GM13976 (cell line): ENCODE measurements at places on chromosomes 12 and 14.

DNA sequence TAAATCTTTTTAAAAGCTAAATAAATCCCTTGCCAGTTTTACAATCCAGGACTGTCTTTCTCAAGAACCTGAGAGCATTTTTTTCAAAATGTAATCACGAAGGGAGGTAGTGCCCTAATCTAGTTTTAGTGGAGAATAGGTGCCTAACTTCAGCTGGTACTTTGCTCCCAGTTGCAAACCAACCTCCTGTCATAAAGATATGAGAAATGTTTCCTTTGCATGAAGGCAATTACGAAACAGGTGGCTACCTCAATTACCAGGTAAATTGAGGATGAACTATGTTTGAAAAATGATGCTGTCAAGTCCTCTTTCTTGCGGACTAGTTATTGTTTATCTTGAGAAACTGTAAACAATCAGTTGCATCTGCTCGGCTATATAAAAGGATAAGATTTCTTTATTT lies 437.9 kb downstream of the DAD1 start:
- DNase-seq = no peak

- DNase-seq = no peak
These were observed 11.6 kb downstream of the STX2 start for GRCh38 chr12:130827432-130827831.

DNA sequence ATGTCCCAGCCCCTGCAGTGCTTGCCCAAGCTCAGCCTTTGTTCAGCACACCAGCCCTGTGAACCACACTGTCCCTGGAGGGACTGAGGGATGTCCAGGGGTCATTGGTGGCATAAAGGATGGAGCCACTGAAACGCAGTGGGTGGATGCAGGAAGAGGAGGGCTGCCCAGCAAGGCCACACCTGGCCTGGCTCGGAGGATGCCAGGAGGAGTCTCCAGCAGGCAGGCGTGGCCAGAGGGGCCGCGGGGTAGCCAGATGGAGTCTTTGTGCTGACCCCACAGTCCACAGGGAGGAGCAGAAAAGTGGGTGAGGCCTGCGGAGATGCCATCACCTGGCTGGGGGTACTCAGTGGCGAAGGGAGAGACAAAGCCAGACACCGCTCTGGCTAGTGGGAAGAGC lies 108.5 kb upstream of the C14orf180 start:
- no peak for DNase-seq

DNA sequence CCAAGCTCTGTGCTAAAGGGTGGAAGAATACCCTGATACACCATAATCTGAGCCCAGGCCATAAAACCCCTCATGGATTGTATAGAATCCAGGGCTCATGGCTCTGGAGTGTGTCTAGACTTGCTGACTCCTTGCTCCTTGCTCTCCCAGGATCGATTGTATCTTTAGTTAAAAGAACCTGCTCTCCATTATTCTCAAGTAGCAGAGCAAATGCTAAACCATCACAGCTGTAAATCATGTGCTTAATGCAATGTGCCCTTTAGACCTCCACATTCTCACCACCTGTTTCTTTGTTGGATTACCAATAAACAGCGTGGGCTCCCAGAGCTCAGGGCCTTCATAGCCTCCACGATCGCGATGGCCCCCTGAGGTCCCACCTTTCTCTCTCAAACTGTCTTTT lies 411.6 kb upstream of the FBXO33 start:
- no peak for DNase-seq

DNA sequence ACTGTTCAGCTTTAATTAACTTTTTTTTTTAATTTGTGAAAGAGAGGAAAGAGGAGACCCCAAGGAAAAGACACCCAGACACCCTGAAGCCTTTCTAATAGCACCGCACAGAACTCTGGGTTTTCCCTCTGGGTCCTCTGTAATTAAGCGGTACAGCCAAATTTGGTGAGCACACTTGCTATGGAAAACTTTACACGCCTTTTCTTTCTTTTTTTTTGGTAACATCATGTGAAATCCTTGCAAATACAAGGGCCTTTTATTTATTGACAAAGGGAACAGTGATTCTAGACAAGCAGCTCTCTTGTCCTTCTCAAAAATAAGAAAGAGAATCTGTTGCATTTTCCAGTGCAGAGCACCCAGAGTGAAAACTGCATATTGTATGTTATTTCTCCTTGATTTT lies 44.4 kb upstream of the CPM start:
- no peak for DNase-seq

DNA sequence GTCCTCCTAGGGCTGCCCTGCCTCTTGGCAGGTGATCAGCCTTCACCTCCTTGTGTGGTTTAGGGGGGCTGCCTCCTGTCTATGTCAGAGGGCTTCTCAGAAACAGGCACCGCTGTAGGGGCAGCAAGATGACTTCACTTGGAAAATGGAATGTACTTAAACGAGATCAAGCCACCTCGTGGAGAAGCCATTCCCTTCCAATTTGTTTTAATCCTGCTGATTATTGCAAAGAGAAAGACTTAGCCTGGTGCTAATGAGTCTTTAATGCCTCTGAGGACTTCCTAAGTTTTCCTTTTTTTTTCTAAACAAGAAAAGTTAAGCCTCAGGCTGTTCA lies 62.3 kb upstream of the RFLNA start:
- no peak for DNase-seq

DNA sequence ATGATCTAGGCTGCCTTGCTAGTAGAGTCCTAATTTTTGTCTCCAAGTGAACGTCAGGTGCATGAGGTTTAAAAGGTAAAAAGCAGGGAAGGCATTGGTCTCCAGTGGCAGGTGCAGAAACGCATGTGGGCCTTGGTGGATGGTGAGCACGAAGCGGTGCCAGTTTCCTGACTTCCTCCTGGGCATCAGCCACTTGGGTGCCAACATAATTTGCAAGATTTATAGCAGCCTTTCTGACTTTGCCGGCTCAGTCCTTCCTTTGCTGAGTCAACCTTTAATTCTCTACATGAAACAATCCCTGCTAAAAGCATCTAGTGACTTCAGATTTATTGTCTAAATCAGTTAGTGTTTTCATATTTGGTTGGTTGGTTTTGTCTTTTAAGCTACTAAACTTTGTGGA lies 355.7 kb upstream of the TMEM132C start:
- DNase-seq = no peak

DNA sequence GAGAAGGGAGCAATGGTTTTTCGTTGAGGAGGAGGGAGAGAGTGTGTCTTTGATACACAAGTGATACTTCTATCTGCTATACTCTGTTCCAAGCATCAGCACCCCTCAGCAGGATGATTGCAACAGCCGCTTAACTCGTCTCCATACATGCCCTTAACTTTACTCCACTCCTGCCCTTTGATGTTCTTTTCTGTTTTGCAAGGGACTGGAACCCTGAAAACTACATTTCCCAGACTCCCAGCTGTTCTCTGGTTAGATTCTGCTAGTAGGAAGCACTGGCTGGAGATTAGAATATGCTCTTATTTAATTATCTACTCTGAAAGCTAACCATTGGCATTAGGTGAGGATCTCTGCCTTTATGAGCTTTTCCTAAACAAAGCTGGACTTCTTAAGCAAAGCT lies 23.5 kb upstream of the CRADD start:
- no peak for DNase-seq

GRCh38 chr12:16229676-16230075 lies 47.8 kb downstream of the SLC15A5 start:
- DNase-seq = no peak

- DNase-seq = peak; percentile 28
These were observed 90.3 kb downstream of the RPS6KA5 start for GRCh38 chr14:90970167-90970600.

- DNase-seq = no peak
These were observed 15.0 kb upstream of the MANSC4 start for GRCh38 chr12:27794818-27795584.

- DNase-seq = no peak
These were observed 6.2 kb downstream of the FOXJ2 start for GRCh38 chr12:8038659-8039114.

DNA sequence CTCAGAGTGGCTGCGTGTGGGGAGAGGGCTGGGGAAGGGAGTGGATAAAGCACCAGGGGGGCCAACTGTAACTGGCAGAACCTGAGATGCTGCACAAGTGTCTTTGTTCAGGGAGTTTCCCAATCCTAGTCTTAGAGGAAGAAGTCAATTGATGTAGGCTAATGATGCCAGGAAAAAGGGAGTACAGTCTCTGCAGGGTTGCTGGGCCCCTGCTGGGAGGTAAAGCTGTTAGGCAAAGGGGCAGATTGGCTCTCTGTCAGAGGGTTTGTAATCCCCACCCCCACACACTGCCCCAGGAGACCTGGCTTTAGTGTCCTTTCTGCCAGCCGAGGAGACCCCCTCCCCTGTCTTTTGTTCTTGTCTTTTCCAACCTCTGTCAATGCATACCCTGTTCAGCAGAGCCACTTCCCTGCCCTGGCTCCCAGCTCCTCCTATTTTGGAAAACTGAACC lies 178.4 kb downstream of the KCNA5 start:
- no peak for DNase-seq

DNA sequence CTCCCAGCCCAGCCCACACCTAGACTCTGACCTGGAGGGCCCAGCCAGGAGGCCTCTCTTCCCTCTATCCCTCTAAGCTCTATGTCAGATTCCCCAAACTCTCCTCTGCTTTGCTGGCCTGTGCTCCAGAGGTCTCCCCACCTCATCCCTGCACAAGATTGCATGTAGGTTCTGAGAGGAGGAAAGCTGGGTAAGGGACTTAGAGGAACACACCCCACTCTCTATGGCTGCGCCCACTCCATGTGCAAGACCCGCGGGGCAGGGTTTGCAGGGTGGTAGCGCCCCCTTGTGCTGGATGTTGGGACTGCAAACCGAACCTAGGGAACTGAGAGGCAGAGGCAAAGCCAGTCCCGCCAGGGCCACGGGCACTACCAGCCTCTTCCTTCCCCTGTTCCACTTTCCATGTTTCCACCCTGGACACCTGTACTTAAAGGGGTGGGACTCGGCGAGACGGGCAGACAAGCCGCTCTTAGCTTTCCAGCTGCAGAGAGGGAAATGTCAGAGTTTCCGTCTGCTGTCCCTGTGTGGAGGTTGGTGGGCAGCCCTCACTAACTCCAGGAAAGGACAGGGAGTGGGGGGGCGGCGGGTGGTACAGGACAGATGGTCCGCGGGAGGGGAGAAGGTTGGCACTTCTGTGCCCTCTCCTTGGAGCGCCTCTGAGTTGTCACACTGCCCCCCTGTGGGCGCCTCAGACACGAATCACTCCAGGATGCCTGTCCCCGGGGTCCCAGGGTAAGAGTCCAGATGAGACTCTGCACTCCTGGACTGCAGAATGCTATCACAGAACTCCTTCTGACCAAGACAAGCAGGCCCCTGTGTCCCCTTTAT lies 16.8 kb downstream of the MMP14 start:
- peak; percentile 88 for DNase-seq

DNA sequence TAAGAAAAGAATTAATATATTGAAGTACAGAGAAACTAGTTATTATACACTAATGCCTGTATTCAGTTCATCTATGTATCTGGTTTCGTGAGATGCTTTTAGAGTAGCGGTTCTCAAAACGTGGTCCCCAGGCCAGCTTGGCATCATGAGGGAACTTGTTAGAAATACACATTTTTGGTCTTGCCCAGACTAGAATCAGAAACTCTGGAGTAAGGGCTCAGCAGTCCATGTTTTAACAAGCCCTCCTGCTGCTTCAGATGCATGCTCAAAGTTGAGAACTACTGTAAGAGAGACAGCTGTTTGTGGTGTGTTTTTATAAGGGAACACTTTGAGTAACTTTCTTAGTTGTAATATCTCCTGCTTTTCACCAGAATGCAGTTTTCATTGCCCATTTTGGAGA lies 18.1 kb downstream of the GPATCH2L start:
- no peak for DNase-seq

DNA sequence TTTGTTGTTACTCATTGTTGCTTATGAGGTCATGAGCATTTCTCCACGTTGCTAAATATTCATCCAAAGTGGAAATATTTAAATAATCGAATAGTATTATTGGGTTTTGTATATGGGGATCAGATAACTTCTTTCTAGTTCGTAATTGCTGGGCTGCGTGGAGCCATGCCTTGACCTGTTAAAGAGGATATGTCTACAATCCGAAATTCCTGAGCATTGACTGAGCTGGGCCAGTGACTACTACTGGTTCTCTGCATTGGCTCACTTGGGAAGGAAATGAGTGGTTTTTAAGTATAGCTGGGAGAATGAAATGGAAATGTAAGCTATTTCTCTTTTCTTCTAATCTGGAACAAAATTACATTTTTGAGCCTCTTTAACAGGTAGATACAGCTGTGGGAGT lies 163.2 kb downstream of the RPL10L start:
- no peak for DNase-seq

- DNase-seq = no peak
These were observed 304.4 kb downstream of the TMEM132D start for GRCh38 chr12:129599406-129599805.

DNA sequence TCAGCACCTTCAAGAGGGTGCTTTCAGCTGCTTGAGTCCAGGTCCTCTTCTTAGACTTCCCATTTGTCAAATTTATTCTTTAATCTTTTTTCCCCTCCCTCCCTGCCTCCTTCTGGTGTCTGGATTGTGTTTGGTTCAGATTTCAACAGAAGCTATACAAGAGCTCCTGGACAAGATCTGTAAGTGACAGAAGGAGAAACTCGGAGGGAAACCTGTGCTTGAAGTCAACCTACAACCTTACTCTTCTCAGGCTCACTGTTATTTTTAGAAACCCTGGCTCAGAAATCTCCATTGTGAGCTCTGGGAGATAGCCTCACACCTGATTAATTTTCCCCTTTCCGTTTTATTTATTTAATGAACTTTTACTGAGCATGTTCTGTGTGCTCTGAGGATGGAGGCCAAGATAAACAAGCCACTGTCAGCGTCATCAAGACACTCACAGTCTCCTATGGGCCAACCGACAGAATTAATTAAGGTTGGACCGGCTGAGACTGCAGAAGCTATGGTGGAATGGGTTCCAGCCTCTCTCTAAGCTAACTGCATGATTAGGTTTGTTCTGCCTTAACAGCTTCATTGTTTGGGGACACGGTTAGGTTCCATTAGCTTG lies 13.5 kb downstream of the PDE1B start:
- DNase-seq = no peak

- peak; percentile 0 for DNase-seq
These were observed 354.9 kb downstream of the TMEM121 start for GRCh38 chr14:105881021-105881930.

DNA sequence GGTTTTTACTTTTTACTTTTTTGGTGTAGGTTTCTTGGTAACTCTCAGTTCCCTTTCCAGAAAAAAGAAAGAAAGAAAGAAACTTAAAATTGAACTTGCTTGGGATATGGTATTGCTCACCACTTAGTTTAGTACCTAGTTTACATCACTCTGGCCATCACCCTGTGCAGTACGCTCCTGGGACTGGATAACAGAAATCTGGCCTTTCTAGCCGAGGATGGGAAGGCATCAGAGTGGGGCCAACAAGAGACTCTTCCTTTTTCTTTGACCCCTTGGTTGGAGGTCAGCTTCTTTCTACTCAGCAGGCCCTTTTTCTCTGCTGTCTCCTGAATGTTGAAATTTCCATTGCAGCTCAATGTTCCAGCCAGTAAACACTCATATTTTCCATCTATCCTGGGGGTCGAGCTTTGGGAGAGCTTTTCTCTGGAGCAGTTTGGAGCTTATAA lies 156.6 kb downstream of the TGFB3 start:
- DNase-seq = peak; percentile 16
